Stimulated activated memory B cell treated with anti-CD40 and anti-IgM and Interleukin-4, amounts not matched to agents 10 μg/mL and 1 μg/mL and 100 μg/mL, for 72 hours (primary cell): ENCODE measurements at places on chromosomes 2 and 18.

- peaks cover 6% of the 10 kb centered on the region for H3K4me1 ChIP-seq
- H3K27me3 ChIP-seq, result no peaks in the 10 kb centered on the region
- H3K36me3 ChIP-seq, result peaks cover 17% of the 10 kb centered on the region
- H3K27ac ChIP-seq, result no peak overlapping the region
- no peak overlapping the region for H3K4me3 ChIP-seq
- ATAC-seq, result no peak
Observed at GRCh38 chr18:74714791-74715190, 117.1 kb downstream of the ZNF407 start.

GRCh38 chr2:80288576-80288975, 16.0 kb downstream of the LRRTM1 start:
- no peaks in the 10 kb centered on the region for H3K4me1 ChIP-seq
- ATAC-seq, result no peak
- H3K27me3 ChIP-seq, result no peaks in the 10 kb centered on the region
- no peak overlapping the region for H3K4me3 ChIP-seq

DNA sequence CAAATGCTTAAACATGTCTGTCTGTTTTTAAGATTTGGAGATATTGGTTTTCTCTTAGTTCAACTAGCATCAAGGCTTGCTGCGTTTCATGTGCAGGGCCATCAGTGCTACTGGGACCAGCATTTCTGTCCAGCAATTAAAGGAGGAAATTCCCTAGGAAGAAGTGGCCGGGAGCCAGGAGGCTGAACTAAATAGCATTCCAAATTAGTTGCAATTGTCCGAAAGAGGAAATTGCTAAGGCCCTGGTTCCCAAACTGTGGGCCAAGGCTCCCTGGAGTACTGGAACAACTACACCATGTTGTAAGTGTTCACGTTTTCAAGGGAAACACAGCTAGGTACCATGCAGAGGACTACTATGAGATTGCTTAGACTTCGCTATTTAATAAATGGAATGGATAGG, 257.9 kb downstream of the PTPRM start:
- no peak overlapping the region for H3K27ac ChIP-seq
- H3K27me3 ChIP-seq, result no peaks in the 10 kb centered on the region
- H3K36me3 ChIP-seq, result no peaks in the 10 kb centered on the region
- no peaks in the 10 kb centered on the region for H3K4me1 ChIP-seq
- no peak for ATAC-seq
- no peak overlapping the region for H3K4me3 ChIP-seq

DNA sequence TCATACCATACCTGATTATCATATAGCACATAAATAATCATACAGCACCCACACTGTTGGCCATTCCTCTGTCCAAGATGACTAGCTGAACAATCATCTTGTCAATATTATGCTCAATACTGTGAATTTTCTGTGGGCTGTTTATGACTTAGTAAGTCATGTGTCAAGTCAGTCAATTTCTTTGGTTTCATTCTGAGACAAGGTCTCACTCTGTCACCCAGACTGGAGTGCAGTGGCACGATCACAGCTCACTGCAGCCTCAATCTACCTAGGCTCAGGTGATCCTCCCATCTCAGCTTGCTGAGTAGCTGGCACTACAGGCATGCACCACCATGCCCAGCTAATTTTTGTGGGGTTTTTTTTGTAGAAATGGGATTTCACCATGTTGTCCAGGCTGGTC, 5.7 kb downstream of the MCM6 start:
- peaks cover 70% of the 10 kb centered on the region for H3K36me3 ChIP-seq
- peak; percentile 52 for ATAC-seq
- no peak overlapping the region for H3K4me3 ChIP-seq
- H3K4me1 ChIP-seq, result peaks cover 25% of the 10 kb centered on the region

GRCh38 chr2:222701721-222702131, 30.3 kb downstream of the MOGAT1 start:
- H3K36me3 ChIP-seq, result no peaks in the 10 kb centered on the region
- H3K4me3 ChIP-seq, result no peak overlapping the region
- no peak for ATAC-seq
- H3K27me3 ChIP-seq, result peaks cover 57% of the 10 kb centered on the region

DNA sequence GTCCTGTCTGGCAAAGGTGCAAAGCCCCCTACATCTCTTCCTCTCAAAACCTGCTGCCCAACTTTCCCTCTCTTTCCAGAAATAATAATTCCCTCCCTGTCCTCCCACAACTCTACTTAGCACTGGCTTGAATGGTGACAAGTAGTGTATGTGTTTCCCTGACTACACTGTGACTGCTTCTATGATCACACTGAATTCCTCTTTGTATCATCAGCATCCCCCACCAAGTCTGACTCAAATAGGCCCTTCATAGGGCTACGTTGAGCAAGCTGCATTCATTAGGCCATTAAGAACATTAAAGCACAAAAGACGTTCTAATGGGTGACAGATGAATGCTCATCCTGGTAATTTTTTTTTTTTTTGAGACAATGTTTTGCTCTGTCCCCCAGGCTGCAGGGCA, 13.7 kb upstream of the ST3GAL5 start:
- H3K4me1 ChIP-seq, result peaks cover 10% of the 10 kb centered on the region
- H3K36me3 ChIP-seq, result peaks cover 32% of the 10 kb centered on the region
- no peak overlapping the region for H3K4me3 ChIP-seq

- peak overlapping the region; percentile 59 for H3K4me3 ChIP-seq
- H3K27ac ChIP-seq, result no peak overlapping the region
- H3K4me1 ChIP-seq, result peaks cover 7% of the 10 kb centered on the region
- ATAC-seq, result no peak
Observed at GRCh38 chr2:165573534-165574461, 104.3 kb downstream of the CSRNP3 start.

DNA sequence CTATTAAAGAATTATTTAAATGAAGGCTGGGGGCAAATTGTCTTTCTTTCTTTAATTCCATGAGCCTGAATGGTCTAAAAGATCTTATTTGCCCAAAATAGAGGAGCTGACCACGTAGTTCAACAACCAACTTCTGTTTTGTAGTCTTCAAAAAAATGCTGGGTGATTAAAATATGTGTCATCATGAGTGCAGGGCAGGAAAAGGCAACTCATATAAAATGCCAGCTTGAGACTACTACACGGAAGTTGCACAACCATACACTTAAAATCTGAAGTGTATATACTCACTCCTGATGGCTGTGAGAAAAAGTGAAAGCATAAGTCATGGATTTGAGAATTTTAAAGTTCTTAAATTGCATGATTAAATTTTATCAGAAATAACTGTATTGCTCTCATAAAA, 210.9 kb downstream of the DYM start:
- H3K4me3 ChIP-seq, result no peak overlapping the region
- H3K4me1 ChIP-seq, result no peaks in the 10 kb centered on the region
- no peak for ATAC-seq
- H3K27me3 ChIP-seq, result no peaks in the 10 kb centered on the region
- no peak overlapping the region for H3K27ac ChIP-seq

DNA sequence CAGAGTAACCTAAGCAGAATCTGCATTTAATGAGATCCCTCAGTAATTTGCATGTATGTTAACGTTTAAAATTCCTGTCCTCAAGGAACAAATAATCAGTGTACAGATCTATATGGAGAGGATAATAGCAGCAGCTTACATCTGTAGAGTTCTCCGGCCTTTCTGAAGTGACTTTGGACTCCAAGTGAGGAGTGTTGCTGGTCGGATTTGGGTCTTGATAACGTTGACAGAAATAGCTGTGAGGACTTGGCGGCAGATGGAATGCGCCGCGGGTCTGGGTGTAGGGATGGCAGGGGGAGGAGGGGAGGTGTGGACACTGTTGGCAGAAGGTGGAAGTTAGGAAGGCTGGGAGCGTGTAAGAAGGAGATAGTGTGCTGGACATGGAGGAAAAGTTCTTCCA, 170.9 kb upstream of the GATA6 start:
- no peak overlapping the region for H3K4me3 ChIP-seq
- no peaks in the 10 kb centered on the region for H3K36me3 ChIP-seq
- peaks cover 6% of the 10 kb centered on the region for H3K4me1 ChIP-seq
- H3K27me3 ChIP-seq, result peaks cover 15% of the 10 kb centered on the region

- no peak overlapping the region for H3K4me3 ChIP-seq
- H3K27me3 ChIP-seq, result no peaks in the 10 kb centered on the region
- no peaks in the 10 kb centered on the region for H3K4me1 ChIP-seq
- no peak for ATAC-seq
- H3K27ac ChIP-seq, result no peak overlapping the region
Observed at GRCh38 chr2:196059491-196059960, 9.1 kb downstream of the DNAH7 start.
